Transverse colon (tissue), 4 donors: ENCODE measurements at places on chromosomes 4 and X. TPM values are rescaled to one million over a fixed set of nuclear protein-coding genes. Genes with fewer than 3 reads are reported as not detected.

RPA4 gene
- 3.0 TPM for total RNA-seq

PLP1 gene
- 13.7 TPM for total RNA-seq

RCHY1 gene
- total RNA-seq, result 30.0 TPM

TLR1 gene
- total RNA-seq, result 0.20 TPM

GPR119 gene
- total RNA-seq, result not detected

PCDH10 gene
- 0.48 TPM for total RNA-seq

MOSPD2 gene
- total RNA-seq, result 16.1 TPM

- no peak for DNase-seq
Observed at GRCh38 chr4:92074839-92075238, 228.9 kb upstream of the GRID2 start.

DNA sequence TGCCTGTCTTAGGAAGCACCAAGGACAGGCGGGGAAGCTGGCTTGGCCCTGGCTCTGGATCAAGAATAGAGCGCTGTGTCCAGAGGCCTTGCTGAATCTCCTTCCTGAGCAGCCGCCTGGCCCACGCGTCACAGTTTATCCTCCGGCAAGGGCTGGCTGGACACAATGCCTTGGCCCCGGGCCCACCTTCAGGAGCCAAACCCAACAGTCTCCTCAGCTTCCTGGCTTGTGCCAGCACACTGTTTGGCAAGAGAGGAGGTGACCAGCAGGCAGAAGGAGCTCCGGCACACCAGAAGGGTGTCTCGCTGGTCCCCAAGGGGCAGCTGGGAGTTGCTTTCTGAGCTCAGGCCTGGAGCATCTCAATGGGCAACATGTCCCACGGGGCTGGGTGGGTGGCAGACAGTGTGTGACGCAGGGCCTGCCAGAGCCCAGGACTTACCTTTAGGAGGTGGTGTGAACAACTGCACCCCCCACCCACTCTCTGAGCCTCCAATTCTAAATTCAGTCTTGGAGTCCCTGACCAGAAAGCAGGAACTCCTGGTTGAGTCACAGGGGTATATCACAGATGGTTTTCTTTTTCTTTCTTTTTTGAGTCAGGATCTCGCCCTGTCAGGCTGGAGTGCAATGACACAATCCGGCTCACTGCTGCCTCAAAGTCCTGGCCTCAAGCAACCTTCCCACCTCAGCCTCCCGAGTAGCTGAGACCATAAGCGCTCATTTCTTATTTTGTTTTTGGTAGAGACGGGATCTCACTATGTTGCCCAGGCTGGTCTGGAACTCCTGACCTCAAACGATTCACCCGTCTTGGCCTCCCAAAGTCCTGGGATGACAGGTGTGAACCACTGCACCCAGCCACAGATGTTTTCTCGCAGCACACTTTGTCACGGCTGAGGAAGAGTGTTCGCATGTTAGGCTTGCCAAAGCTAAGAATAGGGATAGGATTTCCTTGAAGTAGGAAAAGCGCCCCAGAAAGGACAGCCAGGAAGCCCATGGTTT, 361.2 kb downstream of the BCOR start:
- peak; percentile 53 for DNase-seq

- no peak for DNase-seq
Observed at GRCh38 chr4:154497889-154498288, 6.3 kb upstream of the DCHS2 start.

GRCh38 chr4:184684491-184685189, 35.1 kb downstream of the PRIMPOL start:
- no peak for DNase-seq

DNA sequence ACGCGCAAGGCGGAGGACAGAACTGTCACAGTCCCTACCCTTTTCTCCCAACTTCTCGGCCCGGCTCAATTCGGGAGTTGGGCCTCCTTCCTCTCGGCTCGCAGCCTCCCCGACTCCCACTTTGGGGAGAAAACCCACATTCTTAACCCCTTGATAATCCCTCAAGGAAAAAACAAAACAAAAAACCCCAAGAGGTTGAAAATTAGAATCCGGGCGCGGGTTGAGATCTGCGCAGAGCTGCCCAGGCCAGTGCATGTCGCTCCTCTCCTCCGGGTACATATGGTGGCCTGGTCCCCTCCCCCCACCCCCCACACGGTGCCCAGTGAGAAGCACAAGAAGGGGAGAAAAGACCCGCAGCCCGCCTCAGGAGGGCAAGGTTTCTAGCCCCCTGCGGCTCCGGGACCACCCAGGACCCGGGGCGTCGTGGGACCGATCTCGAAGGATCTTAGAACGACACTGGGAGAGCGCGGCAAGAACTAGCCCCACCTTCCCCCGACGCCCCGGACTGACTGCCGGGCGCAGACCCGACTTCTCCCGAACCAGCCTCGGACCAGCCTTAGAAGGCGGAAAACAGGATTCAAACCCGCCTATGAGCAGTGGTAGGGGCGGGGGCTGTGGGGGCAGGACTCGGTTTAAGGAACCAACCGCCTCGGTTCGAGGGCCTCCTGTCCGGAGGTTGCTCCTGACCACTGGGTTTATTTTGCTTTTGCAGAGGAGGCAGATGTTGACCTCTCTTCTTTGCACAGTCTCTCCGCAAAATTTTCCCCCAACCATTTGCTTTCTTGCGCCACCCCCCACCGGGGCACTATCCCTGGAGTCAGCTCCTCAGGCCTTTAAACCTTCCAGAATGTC, 2.5 kb upstream of the PDGFRA start:
- peak; percentile 50 for DNase-seq

- DNase-seq, result no peak
Observed at GRCh38 chr4:73376976-73377375, 27.1 kb upstream of the ALB start.

- DNase-seq, result no peak
Observed at GRCh38 chrX:12892716-12893115, 13.7 kb upstream of the TLR8 start.

- DNase-seq, result no peak
Observed at GRCh38 chr4:70382691-70383181, at the start of gene SMR3B. Gene SMR3B, plus strand, starts transcription at chr4:70383131. Its CDS starts 1,380 bp downstream, at chr4:70384511.

DNA sequence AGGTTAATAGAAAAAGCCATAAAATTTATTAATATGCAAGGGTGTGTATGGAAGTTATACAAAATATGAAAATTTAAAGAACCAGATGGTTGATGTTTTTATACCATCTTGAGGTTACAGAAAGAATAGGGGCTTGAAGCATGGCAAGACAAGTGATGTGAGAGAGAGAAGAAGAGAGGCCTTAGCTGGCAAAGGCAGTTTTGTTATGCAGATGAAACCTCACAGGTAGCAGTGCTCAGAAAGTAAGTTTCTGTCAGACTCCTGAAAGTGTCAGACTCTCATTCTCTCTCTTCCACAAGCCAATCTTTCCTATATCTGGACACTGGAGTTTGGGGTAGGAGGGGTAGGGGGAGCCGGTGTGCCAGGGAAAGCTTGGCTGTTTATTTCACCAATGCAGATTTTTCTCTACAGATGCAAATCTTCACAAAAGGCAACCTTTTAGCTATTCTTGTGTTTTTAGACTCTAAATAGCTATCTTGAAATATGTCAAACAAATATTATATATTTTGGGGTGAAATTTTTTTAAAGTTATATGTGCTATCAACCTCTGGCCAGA, 124.5 kb downstream of the CFAP299 start:
- no peak for DNase-seq
